ENCODE measurements at places on chromosomes 16 and 17.

DNA sequence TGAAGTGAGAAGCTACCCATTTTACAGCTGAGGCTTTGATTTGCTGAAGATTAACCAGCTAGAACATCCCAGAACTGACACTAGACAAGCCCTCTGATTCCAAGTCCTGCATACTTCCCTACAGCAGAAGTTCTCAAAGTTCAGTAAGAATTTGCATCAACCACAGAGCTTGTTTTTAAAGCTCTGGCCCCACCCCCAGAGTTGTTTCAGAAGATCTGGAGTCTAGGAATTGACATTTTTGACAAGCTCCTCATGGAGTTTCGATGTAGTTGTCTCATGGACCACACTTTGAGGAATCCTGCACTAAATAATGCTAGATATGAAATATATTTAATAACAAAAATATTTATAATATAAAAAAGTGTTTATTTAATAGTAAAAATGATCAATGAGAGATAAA is 120.3 kb upstream of the ADAMTS18 start:
- DNase-seq, result no peak

GRCh38 chr16:5215901-5216300 is 118.3 kb upstream of the EEF2KMT start:
- DNase-seq, result no peak

- DNase-seq, result no peak
Observed at GRCh38 chr16:7914748-7915147, 582.1 kb downstream of the RBFOX1 start.

DNA sequence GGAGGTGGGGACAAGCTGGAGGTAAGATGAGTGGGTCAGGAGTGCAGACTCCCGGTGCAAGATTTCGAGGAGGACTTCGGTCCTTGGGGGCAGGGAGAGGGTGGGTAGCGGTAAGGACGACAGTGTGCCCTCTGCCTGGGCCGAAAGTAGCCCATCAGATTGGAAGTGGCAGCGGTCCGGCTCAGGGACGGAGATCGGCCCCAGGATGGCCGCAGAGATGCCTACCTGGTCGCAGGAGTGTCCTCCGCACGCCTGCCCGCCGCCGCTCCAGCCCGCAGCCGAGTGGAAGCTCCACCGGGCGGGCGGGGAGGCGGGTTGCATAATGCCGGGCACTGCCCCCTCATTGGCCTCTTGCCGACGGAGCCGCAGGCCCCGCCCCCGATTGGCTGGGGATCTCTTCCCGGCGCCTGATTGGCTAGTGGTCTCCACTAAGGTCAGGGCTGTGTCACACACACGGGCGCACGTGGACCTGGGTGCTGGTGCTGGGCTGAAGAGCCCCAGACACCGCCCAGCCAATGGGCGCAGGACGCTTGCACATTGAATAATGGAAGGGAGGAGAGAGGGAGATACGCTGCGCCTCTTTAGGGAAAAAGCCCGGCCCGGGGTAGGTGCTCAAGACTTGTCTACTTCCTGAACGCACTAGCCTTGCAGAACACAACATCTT is at the start of gene PER1:
PER1 (minus strand) TSS at position 293 of the 664 bp plus-strand sequence. CDS start 1,698 bp downstream, outside the sequence.
- DNase-seq, result peak; percentile 40

- no peak for DNase-seq
Observed at GRCh38 chr17:80712606-80713005, 168.0 kb downstream of the RPTOR start.

- peak; percentile 39 for DNase-seq
Observed at GRCh38 chr16:85310868-85311585, 198.8 kb upstream of the CIBAR2 start.

DNA sequence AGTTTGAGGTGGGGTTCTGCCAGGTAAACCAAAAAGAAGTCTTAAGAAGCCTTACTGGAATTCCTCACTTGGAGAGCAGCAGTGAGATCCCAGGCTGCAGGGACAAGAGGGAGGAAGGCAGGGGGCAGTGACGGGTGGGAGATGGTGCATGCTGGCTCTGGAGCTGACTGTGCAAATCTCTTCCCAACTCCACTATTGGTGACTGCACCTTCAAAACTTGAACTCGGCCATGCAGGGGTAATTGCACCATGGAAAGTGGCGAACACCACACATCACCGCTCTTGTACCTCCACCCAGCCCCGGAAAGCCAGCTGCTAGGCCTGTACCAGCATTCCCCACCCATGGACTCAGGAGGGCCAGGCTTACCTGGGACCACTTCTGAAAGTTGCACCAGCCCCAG is 51.4 kb upstream of the CDR2 start:
- no peak for DNase-seq

- no peak for DNase-seq
Observed at GRCh38 chr16:27508476-27508875, 41.2 kb downstream of the GTF3C1 start.

- no peak for DNase-seq
Observed at GRCh38 chr17:27768858-27769410, 31.4 kb downstream of the NOS2 start.

- peak; percentile 34 for DNase-seq
Observed at GRCh38 chr17:48427598-48427997, 2.4 kb downstream of the SKAP1 start.

DNA sequence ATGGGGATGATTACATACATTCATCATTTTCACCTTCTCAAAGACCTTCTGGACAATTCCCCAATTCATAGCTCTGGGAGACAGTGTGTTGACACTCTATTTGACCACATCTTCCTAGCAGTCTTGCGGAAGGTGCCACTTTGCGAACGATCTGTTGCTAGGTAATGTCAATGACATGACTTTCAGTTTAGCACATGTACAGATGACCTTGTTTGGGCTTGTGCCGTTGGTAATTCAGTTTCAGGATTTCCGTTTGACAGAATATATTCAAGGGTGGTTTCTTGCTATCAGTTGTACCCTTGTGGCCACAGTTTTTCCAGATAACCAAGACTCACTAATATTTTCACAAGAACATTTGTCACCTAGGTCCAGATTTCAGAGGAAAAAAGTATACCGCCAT is 478.2 kb downstream of the WWOX start:
- DNase-seq, result no peak

GRCh38 chr16:66798161-66798560 is 3.2 kb downstream of the TERB1 start:
- DNase-seq, result no peak
